ENCODE measurements at places on chromosomes 3 and 15.

GRCh38 chr15:34279368-34279767, 54.6 kb downstream of the EMC4 start:
- DNase-seq, result no peak

GRCh38 chr3:156285626-156286025, 165.2 kb downstream of the KCNAB1 start:
- no peak for DNase-seq

GRCh38 chr3:121980450-121980796, 41.6 kb downstream of the ILDR1 start:
- DNase-seq, result no peak

GRCh38 chr15:63449731-63450130, 54.7 kb upstream of the USP3 start:
- DNase-seq, result no peak

- no peak for DNase-seq
Measured at GRCh38 chr3:72334681-72335457, 513.4 kb downstream of the SHQ1 start.

DNA sequence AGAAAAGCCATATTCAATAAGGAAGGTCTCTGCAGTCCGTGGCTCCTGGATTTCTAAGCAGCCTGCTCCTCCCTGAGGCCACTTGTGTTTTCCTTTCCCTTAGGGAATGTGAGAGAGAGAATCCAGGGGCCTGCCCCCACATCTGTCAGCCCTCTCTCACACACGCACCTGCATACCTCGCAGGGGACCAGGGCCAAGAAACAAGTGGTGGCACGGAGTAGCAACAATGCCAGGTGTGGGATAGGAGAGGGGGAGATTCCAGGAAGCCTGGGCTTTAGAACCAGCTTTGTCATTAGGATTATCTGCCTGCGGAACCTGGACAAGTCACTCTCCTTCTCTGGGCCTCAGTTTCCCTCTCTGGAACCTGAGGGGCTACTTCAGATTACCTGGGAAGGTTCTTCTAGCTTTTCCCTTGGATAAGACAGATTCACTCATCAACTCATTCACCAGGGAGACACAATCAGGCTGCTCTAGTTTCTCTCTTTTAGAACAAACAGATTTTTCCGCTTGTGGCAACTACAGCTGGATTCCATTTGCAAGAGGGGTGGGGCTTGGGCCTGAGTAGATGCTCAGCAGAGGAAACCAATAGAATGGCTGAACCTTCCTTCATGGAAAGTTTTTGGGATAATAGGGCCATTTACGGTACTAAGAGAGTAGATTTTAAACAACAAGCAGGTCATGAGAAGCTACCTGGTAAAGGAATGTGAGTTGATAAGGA, 19.5 kb downstream of the BCL6 start:
- no peak for DNase-seq

- no peak for DNase-seq
Measured at GRCh38 chr3:170189398-170190256, 8.1 kb upstream of the PHC3 start.

All from stimulated activated CD8-positive, alpha-beta memory T cell treated with anti-CD3 and anti-CD28 coated beads, Interleukin-15, amount 100 ng/mL, for 4 hours (primary cell).